ENCODE measurements at places on chromosomes 6 and 20.

- DNase-seq = no peak
Observed at GRCh38 chr6:141594874-141595273, 537.9 kb upstream of the GJE1 start.

GRCh38 chr6:107709341-107709740 lies 114.8 kb downstream of the SCML4 start:
- DNase-seq = no peak

- peak; percentile 36 for DNase-seq
Observed at GRCh38 chr6:31771992-31772358, 5.2 kb downstream of the VWA7 start.

DNA sequence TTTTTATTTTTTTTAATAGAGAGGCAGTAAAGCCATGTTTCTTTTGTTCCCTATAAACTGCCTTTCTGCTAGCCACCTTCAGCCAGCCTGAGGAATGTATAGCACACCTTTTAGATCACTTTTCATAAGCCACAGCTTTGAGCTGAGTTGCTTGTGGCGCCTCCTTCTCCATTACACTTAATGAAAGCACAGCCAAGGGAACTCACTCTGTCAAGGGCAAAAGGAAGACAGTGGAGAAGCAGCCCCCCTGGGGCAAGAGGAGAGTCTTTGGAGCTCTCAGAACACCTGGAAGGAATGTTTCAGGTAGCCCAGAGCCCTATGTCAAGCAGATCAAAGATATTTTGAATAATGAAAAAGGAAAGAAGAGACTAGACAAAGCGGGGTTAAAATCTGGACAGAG lies 235.1 kb downstream of the CLIC5 start:
- DNase-seq = no peak

DNA sequence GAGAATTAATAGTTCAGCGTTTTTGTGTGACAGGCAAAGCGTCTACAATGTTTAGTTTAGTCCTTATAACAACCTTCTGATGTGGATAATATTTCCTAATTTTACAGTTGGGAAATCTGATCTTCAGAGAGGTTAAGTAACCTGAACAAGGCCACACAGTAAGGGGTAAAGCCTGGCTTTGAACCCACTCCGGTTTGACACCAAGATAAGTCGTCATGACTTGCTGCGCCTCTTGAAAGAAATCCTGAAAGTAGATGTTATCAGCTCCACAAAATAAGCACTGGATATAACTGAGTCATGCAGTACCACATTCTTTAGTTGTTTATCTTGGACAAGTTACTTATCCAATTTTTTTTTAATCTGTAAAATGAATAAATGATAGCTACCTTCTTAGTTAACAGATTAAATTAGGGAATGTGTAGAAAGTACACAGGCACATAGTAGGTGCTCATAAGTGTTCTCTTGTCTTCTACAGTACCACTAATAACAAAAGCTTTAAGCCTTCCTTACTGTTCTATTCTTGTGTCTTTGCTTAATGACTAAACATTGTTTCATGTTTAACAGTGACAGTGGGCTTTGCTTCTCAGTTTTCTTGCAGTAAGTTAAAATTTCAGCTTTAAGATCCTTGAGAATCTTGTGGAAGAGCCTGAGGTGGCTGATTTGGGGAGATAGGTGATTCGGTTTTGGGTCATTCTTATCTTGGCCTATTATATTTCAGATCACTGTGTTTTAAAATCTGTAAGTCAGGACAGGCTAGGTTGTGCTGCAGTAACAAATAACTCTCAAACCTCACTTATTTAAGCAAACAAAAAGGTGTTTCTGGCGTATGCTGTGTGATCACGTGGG lies 2.1 kb downstream of the HIVEP1 start:
- no peak for DNase-seq

DNA sequence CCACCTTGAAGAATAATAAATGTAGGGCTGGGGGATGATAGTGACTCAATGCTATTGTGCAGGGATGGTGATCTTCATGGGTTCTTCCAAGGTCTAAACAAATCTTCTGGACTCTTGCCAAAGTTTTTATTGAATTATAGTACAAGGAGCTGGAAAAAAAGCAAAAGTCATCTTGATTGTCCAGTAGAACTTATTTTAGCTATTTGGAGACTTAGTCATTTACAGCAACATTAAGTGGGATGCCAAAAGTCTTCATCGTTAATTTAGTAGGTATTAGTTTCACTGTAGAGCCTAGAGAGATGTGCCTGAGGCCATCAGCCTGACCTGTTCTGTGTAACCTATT lies 212.9 kb upstream of the TBX18 start:
- no peak for DNase-seq

DNA sequence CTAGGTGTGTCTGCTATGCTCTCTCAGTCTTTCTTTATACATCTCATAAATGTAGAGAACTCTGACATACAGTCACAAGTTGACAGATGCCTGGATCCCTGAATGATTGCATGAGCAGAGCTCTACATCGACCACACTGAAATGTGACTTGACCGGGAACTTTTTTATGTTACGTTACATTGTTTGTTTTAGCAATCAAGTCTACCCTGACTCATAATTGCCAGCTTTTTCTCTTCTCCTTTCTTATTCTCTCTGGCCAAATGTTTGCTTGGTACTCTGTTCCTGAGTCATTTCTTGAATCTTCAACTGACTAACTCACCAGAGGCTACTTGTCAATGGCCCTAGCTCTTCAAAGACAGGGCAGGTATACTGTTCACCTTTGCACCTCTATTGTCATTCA lies 213.6 kb upstream of the DTNBP1 start:
- DNase-seq = peak; percentile 11

DNA sequence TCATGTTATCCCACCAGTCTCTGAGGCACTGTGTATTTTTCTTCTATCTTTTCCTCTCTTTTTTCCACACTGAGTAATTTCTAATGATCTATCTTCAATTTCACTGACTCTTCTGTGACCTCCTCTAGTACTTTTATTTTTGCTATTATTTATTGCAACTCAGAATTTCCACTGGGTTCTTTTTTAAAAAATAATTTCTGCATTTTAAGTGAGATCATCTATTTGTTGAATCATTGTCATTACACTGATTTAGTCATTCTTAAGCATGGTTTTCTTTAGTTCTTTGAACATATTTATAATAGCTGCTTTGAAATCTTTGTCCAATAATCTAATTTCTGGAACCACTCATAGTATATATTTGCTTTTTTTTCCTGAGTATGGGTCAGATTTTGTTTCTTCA lies 96.7 kb upstream of the SLC22A16 start:
- no peak for DNase-seq

- no peak for DNase-seq
Observed at GRCh38 chr6:157187182-157188083, 135.9 kb downstream of the TMEM242 start.

- no peak for DNase-seq
Observed at GRCh38 chr6:16803294-16804200, 42.3 kb upstream of the ATXN1 start.
